ENCODE measurements at places on chromosomes 1 and 21.

DNA sequence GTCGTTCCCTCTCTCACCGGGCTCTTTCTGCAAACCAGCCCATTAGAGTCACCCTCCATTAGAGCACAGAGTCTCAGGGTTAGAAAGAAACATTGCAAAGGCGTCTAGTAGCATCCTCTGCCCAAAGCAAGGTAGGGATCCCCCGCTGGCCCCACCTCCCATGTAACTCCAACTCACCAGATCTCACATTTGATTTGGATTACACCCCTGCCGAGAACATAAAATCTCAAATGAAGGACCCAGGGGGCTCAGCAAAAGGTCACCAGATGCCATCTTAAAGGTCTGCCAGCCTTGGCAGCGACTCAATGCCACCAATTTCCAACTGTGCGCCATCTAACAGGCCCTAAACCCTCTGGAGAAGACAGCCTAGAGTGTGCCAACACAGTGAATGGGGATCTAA lies 14.1 kb downstream of the C1orf87 start:
- DNase-seq, result no peak

DNA sequence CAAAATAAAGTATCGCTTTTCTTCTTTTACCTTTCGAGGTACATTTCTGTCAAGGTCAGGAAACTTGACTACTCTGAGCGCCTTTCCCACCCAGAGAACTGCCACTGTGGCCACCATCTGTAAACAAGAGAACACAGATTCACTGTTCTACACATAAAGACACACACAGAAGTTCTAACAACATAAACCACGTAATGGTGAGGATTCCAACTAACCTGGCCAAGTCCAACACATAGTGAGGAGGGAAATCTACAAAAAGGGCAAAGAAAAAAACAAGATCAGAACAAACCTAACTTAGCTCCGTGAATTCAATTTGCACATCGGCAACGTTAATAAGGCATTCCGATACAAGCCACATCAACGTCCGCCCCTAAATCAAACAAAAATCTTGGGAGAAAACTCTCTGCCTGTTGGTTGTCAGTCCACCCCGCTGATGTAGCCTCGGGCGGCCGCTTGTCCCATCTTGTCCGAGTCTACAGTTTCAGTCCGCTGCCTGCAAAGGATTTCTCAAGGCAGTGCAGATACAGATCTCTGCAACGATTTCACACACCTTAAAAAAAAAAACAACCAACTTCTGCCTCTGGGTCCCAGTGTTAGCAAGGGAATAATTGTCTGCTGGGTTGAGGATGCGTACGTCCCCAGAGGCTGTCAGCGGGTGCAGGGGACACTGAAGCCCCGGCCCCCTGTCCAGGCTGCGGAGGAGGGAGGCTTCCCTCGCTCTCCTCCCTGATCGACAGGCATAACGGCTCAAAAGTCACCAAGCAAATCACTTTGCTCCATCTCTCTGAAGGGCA lies 1.0 kb downstream of the SLC35D1 start:
- DNase-seq, result no peak

- no peak for DNase-seq
These were observed 8.3 kb downstream of the CSRP1 start for GRCh38 chr1:201498621-201499020.

GRCh38 chr1:55893155-55893554 lies 678.0 kb upstream of the USP24 start:
- DNase-seq, result no peak

DNA sequence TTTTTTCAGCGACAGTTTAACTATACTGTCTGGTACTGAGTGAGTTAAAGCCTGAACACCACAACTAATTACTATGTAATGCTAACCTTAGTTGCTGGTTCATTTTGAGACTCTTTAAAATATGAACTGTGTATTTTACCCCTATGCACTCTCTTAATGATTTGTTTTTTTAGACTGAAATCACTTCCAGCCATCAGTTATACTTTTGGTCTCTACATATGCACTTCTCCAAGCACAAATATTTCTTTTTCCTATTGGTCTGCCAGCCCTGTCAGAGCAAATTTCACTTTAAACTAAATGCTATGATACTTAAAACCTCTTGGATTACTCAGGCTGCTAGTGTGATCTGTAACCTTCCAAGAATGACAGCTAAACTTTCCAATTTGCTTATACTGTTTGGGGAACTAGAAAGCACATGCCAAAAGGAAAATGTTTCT lies 38.1 kb upstream of the SCYL3 start:
- no peak for DNase-seq

DNA sequence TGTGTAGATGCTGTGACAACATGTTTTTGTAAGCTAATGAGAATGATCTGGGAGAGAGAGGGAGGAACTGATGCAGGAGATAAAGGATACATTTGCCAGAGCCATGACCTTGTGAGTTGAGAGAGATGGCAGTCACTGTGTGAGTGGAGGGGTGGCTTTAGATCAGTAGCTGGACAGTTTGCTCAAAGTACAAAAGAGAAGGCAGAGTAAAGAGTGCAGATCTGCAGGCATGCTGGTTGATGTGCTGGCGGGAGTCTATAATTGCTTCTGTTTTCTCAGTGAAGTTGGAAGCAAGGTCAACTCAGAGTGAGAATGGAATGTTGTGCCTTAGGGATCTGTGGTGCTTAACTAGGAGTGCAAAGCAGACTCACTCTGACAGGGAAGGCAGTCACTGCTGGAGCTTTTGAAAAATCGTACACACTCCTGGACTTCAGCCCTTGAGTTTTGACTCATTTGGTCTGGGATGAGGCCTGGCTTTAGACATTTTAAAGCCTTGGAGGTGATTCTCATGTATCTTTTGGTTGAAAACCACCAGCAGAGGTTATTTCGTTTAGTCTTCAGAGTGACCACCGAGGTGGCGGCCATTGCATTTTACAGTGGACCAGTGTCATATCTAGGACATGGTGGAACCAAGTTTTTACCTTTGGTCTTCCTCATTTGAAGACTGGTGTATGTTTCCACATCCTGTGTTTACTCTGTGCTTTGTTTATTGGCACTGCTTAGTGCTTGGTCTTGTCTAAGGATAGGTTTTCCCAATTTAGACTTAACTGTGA lies 49.6 kb downstream of the MTR start:
- DNase-seq, result no peak

- DNase-seq, result no peak
These were observed 38.8 kb upstream of the PGD start for GRCh38 chr1:10360045-10360444.

GRCh38 chr21:45948576-45949141 lies 32.9 kb upstream of the COL6A1 start:
- DNase-seq, result no peak

GRCh38 chr21:42013376-42013775 lies 3.2 kb upstream of the ZBTB21 start:
- no peak for DNase-seq

- DNase-seq, result no peak
These were observed 102.3 kb downstream of the TMEM53 start for GRCh38 chr1:44571712-44572571.

DNA sequence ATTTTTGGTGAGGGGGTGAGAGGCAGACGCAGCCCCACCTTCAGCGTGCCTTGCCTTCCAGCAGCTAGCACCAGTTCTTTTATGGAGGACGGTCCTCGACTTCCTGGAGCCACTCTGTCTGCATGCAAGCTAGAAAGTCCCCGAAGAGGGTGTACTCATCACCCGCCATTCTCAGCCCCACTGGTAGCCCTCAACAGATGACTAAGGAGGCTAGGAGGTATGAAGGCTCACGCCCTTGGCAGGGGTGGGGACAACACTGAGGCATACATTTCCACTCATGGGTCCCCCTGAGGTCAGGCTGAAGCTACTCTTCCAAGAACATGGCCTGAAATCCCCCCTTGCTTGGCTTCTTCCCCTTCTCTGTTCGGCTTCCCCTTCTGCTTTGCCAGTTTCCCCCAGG lies 8.9 kb upstream of the PTPRF start:
- DNase-seq, result no peak

GRCh38 chr1:15575549-15576150 lies 9.2 kb downstream of the AGMAT start:
- no peak for DNase-seq

- no peak for DNase-seq
These were observed 28.2 kb upstream of the FMO1 start for GRCh38 chr1:171220081-171220420.

DNA sequence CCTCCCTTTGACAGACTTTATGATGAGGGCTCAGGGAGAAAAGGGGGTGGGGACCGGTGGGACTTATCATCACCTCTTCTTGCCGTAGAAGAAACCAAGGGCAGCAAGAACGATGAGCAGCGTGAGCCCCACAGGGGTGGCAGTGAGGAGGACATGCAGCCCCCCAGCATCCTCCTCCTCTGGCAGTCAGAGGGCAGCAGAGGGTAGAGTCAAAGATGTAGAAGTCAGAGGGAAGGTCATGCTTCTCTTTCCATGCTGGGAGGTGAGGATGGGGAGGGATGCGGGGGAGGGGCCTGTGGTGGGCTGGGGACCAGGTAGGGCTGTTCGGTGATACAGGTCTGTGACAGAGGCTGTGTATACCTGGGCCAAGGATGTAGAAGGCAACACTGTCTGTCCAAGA lies 14.8 kb downstream of the INSRR start:
- DNase-seq, result no peak

DNA sequence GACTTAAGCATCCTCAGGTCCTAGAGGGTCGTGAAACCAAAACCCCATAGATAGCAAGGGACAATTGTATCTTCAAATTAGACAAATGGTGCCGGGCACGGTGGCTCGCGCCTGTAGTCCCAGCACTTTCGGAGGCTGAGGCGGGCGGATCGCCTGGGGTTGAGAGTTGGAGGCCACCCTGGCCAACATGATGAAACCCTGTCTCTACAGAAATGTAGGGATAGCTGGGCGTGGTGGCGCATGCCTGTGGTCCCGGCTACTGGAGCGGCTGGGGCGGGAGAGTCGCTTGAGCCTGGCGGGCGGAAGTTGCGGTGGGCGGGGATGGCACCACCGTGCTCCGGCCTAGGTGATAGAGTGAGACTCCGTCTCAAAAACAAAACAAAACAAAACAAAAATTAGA lies 780.6 kb downstream of the BRINP3 start:
- no peak for DNase-seq

DNA sequence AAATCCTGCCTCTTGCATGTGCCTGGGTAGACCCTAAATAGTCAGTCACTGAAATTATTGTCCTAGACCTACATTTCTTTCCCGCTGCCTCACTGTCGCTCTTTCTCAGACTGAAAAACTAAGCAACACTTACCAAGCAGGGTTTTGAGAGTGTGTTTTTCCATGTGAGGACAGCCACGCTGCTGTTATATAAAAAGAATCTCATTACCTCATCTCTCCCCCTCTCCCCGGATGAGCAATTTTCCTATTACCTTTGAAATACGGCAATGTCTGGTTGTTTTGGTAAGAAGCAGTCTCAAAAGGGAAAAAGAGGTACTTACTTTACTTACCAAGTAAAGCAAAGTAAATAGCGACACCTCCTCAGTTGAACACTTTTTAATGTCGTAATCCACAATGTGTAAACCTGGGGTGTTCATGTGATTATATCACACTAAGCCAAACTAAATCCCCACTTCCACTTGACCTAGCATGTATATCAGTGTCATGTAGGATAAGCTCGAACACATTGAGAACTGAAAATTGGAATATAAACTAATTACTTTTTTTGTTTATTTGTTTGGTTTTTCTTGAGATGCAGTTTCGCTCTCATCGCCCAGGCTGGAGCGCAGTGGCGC lies 12.2 kb upstream of the VN1R5 start:
- no peak for DNase-seq

DNA sequence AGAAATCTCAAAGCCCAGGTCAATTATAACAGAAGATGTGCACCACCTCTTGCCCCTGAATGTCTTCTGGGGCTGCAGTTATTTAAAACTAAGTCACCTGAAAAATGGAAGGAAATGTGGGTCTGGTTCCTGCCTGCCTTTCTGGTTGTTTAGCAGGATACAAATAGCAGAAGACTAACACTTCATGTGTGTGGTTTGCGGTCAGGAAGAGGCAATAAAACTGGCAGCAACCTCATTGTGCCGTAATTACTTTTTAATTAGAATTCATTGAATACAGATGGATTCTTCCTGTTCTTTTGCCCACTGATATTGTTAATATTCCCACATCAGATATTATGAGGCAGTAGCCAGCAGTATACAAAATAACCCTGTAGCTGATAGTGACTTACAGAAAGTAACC lies 345.7 kb downstream of the ZNF326 start:
- DNase-seq, result no peak

DNA sequence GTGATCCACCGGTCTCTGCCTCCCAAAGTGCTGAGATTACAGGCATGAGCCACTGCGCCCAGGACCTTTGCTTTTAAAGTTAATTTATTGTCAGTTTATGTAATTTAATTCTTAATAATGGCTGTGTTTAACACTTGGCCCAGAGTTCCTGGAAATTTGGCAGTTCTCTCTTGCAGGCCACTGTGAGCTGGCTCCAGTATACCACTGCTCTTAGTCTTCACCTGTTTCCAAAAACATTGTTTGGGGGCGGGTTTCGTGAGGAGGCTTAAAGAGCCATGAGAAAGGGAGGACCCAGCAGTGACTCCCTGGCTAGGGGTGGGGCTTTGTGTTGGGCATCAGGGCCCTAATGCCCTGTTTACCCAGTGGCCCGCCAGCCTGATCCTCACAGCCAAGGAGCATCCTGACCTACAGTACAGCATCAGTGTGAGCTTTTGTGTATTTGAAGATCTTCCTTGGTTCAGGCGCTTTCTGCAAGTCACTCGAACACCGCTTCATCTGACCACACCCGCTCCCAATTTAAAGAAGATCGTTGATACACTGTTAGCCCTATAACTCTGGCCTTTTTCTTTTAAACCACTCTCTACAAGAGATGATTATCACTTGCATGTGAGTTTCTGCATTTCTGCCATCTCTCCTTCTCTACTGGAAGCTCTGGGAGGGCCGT lies 12.0 kb upstream of the BGLAP start:
- DNase-seq, result no peak

GRCh38 chr1:30087465-30087864 lies 635.9 kb downstream of the MATN1 start:
- DNase-seq, result no peak

DNA sequence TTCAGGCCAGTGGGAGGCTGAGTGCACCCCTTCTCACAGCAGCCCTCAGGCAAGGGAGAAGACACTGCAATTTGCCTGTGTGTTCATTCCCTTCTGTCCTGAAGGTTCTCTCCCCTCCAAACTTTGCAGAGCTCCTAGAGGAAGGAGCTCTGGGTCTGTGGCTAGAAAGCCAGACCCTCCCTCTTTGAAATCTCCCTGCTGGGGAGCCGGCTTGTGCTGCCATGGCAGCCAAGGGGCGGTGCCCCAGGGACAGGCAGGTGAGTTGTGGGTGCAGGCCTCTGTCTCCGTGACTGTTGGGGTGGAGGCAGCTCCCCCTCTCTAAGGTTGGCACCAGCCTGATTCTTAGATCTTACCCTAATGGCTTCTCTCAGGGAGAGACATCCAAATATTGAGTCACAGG lies 53.0 kb downstream of the OLFML2B start:
- no peak for DNase-seq

Measured in stimulated activated CD4-positive, alpha-beta T cell treated with anti-CD3 and anti-CD28 coated beads, Interleukin-2, amount 100 ng/mL, for 4 hours (primary cell).